ENCODE measurements at places on chromosomes 16 and 17.

GRCh38 chr17:32007463-32008298, 498 bp downstream of the LRRC37B start:
- peak; percentile 54 for DNase-seq

- DNase-seq = no peak
Measured at GRCh38 chr17:46045639-46046038, 46.6 kb downstream of the STH start.

DNA sequence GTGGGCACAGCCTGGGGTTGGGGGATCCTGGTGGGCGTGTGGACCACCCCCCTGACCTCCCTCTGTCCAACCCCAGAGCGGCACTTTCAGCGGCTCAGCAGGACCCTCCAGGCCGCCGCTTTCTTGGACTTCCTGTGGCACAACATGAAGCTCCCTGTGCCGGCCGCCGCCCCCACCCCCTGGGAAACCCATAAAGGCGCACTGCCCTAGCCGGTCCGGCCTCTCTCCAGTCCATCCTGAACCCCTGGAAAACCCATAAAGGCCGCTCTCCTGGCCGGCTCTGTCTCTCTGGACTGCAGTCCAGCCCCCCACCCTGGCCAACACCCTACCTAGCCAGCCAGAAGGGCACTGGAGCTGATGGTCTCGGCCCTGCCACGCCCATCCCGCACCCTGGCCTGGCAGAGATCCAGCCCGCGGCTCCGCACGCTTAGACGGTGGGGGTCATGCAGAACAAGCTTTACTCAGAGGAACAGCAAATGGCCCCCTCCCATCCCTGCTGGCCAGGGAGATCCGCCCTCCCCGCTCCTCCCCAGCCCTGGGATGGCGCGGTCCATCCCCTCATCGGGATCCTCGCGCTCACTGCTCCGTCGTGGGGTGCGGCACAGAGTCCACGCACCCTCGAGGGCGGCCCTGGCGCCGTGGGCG, 2.7 kb downstream of the NOXO1 start:
- DNase-seq = no peak

- peak; percentile 66 for DNase-seq
Measured at GRCh38 chr16:87471278-87472141, 21.3 kb downstream of the ZCCHC14 start.

DNA sequence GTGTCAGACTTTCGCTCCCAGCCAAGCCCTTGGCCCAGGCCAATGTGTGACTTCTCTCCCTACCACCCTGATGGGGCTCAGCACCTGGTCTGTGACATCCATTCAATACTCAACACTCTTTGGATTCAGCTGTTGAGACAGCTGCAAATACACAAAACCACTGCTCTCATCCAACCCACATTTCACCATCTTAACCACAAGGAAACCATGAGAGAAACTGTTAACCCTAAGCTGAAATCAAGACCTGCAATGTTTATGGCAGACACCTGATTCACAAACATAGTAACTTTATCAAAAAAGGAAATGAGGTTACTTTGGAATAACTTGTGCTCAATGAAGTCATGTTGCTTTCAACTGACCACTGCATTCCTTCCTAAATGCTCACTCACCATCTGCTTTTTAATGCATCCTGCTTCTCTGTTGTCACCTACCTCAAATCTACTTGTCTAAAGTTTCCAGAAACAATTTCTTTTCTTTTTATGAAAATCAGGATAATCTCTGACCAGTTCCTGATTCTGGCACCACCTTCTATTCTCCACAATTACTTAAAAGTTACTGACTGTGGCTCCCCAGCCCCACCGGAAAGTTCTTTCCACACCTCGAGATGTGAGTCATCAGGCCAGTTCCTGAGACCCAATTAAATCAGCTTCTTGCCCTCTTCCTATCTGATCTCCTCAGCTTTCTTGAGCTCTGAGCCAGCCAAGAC, 88.2 kb downstream of the NOG start:
- DNase-seq = no peak

DNA sequence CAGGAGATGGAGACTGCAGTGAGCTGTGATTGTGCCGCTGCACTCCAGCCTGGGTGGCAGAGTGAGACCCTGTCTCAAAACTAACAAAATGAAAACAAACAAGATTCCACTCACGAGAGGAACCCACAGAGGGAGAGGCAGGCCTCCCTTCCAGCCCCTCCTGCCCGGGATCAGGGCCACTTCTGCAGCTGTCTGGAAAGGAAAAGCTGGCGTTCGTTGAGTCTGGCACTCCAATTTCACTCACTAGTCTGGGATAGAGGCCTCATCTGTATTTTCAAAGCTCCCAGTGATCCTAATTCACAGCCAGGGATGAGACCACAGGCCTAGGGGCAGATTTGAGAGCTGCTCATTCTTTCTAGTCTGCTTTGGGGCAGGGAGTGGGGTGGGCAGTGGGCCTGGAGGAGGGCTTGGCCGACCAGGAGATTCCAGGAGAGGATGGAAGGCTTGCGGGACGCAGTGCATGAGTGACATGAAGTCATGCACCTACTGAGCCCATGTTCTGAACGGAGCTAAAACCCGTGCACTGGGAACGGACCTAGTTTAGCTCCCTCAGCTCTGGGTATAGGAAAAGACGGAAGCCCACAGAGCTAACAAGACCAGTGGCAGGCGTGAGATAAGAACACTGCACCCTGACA, 54.0 kb downstream of the COTL1 start:
- no peak for DNase-seq

DNA sequence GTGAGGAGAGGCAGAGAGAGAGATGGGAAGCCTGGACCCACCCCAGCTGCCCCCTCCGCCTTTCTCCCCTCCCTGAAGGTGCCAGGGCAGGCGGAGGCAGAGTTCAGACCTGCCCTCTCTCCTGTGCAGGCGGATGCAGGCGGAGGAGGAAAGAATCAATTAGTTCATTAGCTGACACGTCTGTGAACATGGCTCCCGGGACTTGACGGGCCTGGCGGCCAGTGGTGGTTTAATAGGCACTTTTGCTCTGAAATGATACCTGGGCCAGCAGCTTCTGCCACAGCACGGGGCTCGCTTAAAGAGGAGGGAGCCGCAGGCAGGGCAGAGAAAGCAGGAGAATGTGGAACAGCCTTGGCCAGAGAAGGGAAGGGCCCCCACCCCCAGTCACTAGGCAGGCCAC, 98.1 kb downstream of the SDK2 start:
- DNase-seq = no peak

GRCh38 chr17:57662644-57663308, 82.3 kb downstream of the CCDC182 start:
- peak; percentile 54 for DNase-seq

DNA sequence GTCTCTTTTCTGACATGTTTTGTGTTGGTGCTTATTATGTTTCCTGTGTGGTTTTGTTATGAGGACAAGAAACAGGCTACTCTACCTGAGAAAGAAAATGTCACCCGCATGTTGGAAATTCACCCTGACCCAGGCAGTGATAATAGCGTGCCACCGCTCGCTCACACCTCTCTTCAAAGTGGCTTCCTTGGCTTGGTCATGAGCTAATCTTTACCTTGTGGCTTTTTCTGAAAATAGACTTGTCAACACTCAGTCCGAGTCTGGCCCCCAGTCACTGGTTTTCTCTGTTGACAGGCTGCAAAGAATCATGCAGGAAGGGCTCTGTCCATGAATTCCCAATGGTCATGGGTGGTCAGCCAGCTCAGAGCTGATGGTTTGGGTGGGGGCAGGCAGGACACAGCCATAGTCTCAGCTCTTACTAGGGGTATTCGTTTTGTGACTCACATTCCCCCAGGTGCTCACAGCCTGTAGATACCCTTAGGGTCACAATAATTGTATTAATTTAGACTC, 121.3 kb upstream of the CACNG5 start:
- no peak for DNase-seq

- DNase-seq = peak; percentile 51
Measured at GRCh38 chr17:1762901-1763898, 1.3 kb downstream of the SERPINF1 start.

DNA sequence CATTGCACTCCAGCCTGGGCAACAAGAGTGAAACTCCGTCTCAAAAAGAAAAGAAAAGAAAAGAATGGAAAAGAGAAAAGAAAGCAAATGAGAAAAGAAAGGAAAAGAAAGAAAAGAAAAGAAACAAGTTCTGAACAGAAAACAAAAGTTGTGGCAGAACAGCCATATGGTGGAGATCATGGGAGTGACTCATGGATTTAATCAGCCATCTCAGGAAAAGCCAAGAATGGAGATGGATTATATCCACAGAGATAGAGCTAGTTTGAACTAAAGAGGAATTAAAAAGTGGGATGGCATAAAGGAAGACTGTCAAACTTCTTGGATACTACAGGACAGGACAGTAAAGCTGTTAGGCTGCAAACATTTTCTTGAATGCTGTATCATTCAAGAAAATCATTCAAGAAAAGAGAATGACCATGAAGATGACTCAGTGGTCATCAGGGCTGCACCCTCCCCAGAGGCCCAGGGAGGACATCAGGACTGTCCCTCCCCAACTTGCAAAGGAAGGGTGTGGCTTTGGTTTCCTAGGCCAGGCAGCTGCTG, 120.6 kb downstream of the USP22 start:
- no peak for DNase-seq

DNA sequence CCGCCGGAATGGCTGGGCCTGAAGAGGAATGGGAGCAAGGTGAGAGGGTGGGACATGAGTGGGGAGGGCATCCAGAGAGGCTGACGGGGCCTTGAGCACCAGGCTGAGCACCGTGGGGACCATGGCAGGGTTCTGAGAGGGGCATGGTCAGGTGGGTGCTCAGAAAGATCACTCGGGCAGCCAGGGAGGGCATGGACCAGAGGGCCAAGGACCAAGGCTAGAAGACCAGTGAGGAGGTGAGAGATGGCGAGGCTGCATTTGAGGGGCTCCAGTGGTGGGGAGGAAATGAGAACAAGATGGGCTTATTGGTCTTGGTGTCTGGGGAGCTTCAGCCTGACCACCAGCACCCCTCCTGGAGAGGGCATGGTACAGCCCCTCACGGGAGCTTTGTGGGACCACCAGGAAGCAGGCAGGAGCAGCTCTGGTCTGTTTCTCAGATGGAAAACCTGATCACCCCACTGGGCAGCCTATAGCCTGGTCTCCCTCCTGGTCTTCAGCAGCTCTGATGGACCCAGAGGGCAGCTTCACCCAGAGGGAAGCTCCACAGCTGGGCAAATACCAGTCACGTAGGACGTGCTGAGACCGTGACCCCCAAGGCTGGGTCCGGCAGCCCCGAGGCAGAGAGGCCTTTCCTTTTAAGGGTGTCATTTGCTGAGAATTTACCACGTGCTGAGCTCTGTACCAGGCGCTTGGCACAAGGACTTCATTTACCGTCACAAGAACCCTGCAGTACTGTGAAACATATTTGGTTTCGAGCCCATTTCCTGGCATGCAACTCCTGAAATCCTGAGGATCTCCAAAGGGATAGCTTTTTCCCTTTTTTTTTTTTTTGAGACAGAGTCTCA, 11.4 kb upstream of the NCBP3 start:
- no peak for DNase-seq

DNA sequence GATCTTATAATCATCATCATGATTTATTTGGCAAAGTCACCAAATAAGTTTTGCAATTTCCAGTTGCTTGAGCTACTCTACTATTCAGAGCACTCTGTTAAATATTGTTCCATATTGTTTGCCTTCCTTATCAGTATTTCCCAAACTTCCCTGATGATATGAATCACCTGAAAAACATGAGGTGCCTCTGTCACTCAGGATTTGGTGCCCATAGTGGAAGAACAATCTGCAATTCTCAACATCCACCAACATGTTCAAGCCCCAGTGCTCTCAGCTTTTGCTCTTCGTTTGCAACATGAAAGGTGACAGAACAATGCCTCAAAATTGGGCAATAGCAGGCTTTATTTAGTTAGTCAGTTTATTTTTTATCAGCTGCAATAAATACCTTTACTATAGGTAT, 28.6 kb upstream of the WSB1 start:
- DNase-seq = no peak

DNA sequence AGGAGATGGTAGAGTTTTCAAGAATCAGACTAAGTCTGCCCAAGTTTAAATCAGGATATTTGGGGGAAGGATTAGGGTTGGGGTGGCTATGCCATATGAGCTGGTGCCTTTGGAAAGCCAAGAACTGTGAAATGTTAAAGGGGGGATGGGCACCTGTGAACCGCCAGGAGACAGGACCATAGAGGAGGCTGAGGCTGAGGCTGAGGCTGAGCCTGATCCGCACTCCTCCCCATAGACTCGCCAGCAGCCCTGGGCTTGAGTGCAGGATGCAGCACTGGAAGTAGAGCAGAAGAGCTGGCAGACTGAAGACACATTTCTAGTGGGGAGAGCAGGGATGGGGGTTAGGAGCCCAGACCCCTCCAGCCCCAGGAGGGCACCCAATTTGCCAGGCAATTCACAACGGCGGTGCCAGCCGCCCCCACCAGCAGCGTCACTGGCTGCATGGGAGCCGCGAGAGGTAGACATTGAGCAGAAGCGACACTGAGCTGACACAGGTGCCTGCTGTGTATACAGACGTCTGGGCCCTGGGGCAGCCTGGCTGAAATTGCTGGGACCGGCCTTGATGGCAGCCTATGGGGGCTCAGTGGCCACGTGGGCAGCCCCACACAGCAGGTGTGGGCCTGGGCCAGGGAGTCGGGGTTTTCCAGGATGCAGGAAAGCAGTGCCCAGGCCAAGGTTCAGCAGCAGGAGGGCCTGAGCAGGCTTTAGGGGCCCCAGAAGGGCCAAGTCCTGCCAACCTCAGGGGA, 9.2 kb downstream of the PIMREG start:
- DNase-seq = no peak

- no peak for DNase-seq
Measured at GRCh38 chr16:49546735-49547134, 173.1 kb downstream of the C16orf78 start.

DNA sequence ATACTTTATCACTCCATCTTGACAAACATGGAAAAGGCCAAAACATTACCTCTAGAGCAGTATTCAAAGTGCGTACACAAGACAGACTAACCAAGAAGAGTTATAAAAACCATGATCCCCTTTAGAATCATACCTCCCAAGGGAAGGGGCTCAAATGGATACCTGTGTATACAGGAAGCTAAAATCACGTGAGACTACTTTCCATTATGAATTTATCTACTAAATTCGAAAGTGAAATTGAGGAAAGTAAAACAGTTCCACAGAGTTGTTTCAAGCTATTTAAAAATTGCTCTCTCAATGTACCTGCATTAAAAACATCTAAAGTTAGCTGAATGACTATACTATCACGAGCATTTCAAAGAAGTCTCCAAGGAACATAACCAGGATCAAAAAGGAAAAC, 32.7 kb downstream of the AP1G1 start:
- DNase-seq = no peak

DNA sequence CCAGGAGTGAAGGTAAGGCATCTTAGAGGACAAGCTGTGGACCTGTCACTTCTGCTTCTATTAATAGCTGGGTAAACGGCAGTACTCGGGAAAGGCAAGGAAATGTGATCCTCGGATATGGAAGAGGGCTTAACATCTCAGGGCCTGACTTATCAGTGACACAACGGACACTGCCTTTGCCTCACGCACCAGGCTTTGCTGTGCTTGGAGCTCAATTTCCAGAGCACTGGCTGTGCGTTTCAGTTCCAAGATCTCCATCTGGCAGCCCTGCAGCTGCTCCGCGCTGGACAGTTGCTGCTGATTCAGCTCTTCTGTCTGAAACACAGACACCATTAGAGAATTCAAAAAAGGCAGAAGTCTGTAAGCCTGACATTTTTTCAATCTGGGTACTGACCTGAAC, 3.5 kb downstream of the KRT40 start:
- DNase-seq = no peak

- DNase-seq = no peak
Measured at GRCh38 chr16:7765079-7765550, 432.5 kb downstream of the RBFOX1 start.
